Dorsolateral prefrontal cortex (tissue), 122 donors: ENCODE measurements at places on chromosomes 6 and 20. TPM values are rescaled to one million over a fixed set of nuclear protein-coding genes. Genes with fewer than 3 reads are reported as not detected.

GRCh38 chr20:60631585-60632287 lies 620.3 kb upstream of the CDH4 start:
- no peak for DNase-seq

DNA sequence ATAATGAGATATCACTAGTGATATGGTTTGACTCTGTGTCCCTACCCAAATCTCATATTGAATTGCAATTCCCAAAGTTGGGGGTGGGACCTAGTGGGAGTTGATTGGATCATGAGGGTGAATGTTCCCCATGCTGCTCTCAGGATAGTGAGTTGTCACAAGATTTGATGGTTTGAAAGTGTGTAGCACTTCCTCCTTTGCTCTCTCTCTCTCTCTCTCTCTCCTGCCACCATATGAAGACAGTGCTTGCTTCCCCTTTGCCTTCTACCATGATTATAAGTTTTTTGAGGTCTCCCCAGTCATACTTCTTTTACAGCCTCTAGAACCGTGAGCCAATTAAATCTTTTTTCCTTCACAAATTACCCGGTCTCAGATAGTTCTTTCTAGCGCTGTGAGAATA lies 1002.0 kb upstream of the ADGRB3 start:
- no peak for DNase-seq

RAD21L1 gene
- 0.28 TPM for total RNA-seq

OR2J3 gene
- not detected for total RNA-seq

GNAS-AS1 gene
- total RNA-seq = 0.74 TPM

ADTRP gene
- total RNA-seq = 11.5 TPM

DNA sequence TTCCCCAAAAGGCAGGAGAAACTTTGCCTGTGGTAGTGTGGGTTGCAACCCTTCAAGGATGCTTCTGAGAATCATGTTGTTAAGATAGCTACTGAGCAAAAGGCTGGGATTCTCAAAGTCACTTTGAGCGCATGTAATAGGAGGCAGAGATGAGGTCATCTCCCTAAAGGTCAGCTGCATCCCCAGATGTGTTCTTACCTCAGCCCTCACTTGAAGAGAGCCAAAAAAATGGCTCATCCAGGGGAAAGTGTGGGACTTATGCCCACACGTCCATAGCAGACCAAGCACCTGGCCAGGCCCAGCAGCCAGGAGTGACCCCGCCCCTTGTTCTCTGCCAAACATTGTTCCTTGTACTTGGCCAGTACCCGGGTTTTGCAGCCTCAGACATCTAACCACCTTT lies 187.0 kb upstream of the BMP2 start:
- DNase-seq = no peak

DNA sequence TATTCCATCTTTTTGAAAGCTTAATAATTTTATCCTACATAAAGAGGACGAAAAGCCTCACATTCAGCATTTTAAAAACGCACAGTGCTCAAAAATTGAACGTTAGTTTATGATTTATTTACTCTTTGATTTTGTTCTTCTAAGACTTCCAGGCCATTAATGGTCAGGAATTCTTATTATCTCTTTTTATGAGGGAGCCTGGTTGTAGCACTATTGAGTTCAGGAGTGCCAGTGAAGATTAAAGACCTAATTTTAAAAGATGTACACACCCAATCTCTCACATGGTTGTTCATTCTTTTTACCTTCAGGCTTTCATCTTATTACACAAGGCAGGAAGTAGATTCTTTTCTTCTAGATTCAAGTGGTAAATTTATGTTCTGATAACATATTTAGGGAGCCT lies 68.6 kb downstream of the HDDC2 start:
- no peak for DNase-seq

DNA sequence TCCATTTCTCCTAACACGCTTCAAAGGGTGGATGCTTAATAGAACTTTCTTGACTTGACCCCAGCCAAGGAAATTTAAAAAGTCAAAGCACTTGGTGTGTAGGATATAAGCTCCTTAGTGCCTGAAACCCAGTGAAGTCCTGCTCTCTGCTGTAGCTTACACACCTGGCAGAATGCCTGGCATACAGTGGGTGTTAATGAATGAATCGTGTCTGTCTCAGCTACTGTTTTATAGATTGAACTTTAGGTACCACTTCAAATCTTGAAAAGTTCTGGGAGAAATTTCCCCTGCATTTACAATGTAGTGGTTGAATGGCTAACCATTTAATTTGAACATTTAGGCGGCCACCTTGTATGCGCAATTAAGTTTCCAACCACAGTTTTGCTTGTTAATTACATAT lies 70.5 kb upstream of the ZNF217 start:
- DNase-seq = no peak

DNA sequence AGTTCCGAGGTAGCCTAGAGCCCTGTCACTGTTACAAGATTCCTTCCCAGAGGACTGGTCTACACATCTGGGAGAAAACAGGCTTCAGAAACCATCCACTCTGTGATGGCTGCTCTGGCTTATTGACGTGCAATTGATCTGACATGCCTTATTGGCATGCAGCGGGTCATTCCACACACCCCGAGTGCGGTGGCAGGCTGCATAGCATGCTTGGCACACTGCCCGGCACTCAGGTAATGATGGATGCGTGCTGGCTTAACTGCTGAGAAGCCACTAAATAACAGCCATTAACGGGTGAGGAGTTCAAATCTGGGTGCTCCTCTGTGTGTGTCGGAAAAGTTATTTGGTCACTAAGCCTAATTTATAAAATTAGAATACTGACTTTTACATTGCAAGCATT lies 67.9 kb upstream of the CDH4 start:
- DNase-seq = no peak

KCNK16 gene
- total RNA-seq = not detected

DNA sequence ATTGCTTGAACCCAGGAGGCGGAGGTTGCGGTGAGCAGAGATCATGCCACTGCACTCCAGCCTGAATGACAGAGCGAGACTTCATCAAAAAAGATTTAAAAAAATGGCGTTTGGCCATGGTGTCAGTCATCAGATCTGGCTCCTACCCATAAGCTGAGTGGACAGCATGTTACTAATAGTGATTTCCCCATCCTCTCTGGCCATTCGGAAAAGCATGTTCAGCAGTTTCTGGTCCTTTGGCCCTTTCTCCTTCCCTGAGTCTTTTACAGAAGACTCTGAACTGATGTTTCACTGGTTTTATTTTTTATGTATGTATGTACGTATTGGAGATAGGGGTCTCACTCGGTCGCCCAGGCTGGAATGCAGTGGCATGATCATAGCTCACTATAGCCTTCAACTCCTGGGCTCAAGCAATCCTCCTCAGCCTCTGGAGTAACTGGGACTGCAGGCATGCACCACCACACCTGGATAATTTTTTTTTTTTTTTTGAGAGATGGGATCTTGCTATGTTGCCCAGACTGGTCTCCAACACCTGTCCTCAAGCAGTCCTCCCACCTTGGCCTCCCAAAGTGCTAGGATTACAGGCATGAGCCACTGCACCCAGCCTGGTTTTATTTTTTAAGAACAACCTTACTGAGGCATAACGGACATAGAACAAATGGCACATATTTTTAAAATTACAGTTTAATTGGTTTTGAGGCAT lies 84.2 kb upstream of the CNKSR3 start:
- DNase-seq = no peak

DNA sequence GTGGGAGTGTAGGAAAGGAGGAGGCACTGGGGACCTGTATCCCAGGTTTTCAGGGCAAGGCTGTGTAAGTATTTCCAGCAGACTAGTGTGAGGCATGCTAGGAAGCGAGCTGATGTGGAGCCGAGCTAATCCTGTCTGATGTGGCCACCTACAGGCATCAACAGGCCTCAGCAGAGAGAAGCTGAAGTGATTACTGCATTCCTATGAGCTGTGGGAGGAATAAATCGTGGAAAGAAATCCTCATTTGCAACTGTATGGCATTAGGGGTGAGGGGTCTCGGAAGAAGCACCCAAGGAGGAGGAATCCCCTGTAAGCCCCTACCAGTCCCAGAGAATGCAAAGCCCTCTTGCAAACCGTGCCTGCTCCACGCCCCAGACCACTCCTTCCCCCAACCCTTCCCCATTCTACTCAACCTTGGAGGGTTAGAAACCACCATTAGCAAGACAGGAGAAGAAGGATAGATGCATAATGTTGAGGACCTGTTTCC lies 41.6 kb downstream of the C6orf15 start:
- peak; percentile 84 for DNase-seq

DNA sequence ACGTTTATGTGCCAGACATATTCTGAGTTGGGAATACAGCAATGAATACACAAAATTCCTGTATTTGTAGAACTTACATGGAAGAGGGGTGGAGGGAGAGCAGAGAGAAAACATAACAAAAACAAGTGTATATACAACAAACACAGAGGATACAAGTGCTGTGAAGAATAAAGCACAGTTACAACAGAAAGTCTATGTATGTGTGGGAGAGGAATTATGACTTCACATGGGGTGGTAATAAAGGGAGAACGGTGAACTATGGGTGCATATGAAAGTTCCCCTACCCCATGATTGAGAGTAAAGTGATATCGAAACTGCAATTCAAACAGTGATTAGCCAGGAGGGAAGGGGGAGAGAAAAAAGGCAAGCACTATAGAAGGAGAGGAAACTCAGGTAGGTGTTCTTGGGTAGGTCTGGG lies 24.6 kb downstream of the HBS1L start:
- DNase-seq = no peak

- no peak for DNase-seq
Measured at GRCh38 chr6:36721369-36722140, 23.9 kb downstream of the RAB44 start.

ENPP3 gene
- total RNA-seq = 0.85 TPM

DNA sequence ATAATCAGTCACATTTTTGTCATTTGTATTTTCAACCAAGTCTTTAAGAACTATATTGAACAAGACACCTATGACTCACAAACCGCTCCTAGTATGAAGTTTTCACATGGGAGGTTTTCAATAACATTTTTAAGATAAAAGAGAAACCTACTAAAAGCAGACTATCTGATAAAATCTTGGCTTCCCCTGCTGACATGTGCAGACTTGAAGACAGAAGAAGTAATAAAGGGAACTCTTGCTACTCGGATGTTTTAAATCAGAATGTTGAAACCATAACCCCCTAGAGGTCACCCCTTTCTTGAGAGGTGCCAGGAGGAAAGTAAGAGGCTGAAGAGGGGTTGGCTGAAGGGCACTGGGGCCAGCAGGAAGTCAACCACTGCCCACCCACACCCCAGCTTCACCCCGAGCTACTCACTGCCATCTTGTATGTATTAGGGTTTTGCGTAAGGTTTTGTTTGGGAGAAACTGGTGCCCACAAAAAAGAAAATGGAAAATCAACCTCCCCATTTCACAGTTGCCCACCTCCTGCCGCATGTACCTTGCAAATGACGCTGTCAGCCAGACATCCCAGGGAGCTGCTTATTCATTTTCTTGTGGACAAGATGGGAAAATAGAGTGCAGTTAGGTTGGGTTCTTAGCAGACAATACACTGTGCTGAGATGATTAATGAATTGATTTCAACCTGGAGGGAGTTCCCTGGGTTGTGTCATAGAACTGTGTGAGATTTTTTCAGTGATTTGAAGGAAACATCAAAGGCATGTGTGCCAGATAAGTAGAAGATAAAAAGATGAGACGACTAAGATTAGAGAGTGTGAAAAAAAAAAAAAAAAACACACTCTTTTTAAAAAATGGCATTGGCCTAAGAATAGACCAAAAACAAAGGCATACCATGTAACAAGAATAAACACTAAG lies 83.2 kb upstream of the TAB2 start:
- DNase-seq = no peak

- no peak for DNase-seq
Measured at GRCh38 chr6:149851461-149852110, 12.6 kb downstream of the LRP11 start.

PPARD gene
- 37.5 TPM for total RNA-seq

DNA sequence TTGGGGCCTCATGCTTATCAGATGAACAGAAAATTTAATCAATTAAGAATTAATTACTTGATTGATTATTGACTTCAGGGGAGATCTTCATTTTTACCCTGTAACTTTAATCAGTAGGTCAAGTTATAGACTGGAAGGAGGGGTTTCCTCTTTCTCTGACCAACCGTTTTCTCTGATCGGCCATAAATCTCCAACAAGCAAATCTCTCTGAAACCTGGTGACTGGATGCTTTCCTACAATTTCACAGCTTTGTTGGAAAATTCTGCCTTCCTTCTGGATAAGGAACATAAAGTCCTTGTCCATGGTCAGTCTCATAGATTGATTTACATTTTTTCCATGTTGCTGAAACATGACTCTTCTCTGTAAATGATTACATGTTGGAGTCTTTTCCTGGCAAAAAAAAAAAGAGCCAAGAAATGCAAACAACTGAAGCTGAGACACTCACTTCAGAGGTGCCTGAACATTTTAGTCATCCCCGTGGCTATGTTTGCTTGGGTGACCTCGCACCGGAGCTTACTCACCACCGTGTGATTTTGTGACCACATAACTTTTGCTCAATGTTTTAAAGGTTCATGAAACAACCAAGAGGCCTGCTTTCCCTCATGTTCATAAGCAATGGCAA lies 31.0 kb downstream of the IRF4 start:
- no peak for DNase-seq

DNA sequence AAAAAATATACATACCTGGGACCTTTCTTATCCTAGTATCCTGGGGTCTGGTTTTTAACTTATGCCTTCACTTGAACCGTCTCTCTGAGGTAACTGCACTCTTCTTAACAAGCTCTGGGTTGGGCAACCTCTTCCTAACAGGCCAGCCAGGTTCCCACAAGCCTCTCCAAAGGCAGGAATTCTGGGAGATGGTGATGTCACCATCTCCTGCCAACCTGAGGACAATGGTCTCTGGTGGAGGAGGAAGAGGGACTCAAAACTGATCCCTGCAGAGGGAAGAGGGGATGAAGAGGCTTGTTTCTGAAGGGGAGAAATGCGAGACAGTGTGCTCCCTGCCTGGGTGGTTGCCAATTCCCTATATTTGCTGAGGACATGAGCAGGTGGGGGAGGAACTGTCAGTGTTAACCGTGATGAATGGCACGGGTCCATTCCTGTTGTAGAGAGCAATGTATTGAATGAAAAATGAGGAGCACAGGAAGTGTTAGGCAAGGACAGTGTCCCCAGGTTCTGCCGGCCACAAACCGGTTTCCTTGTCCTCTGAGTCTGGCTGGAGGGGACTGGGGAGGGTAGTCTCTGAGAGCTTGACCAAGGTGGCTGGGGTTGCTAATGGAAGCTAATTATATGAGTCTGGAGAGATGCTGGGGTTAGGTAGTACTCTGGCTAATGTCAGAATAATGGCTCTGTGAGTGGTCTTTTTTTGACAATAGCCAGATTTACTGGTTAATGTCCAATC lies 95.5 kb downstream of the KCNB1 start:
- DNase-seq = no peak

DNA sequence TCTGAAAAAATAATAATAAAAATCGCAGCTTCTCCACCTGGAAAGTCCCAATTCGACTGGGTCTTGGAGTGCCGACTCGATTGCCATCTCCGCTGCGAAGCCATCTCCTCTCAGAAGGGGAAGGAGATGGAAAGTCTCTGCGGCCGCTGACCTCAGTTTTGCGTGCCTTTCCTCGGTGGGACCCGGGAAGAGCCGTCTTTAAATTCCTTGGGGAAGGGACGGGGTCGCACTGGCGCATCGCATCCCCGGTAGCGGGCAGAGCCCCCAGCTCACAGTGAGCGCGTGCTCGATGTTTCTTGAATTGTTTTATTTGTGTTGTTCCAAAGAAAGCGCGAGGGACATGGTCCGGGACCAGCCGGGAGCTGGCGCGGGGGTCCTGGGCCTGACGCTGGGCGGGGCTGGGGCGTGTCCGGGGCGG lies 270 bp upstream of the TIAM2 start:
- DNase-seq = no peak
